ENCODE measurements at places on chromosomes 11 and 22. TPM values are rescaled to one million over a fixed set of nuclear protein-coding genes. Genes with fewer than 3 reads are reported as not detected.

GRCh38 chr22:47161631-47162030, 399.2 kb downstream of the TBC1D22A start:
- DNase-seq = no peak
- no peak overlapping the region for H3K27ac ChIP-seq
- no peaks in the 10 kb centered on the region for H3K4me1 ChIP-seq
- H3K4me3 ChIP-seq = no peak overlapping the region
- H3K27me3 ChIP-seq = no peaks in the 10 kb centered on the region

GRCh38 chr11:75548595-75549272, 13.3 kb upstream of the SERPINH1 start:
- no peak overlapping the region for H3K27ac ChIP-seq
- no peaks in the 10 kb centered on the region for H3K36me3 ChIP-seq
- H3K27me3 ChIP-seq = peaks cover 11% of the 10 kb centered on the region
- H3K4me1 ChIP-seq = peaks cover 8% of the 10 kb centered on the region
- no peak overlapping the region for H3K4me3 ChIP-seq

GRCh38 chr11:94018721-94019120, 2.4 kb upstream of the HEPHL1 start:
- DNase-seq = no peak
- no peaks in the 10 kb centered on the region for H3K27me3 ChIP-seq
- H3K36me3 ChIP-seq = no peaks in the 10 kb centered on the region

GRCh38 chr11:7449841-7450214, 35.5 kb upstream of the OLFML1 start:
- no peaks in the 10 kb centered on the region for H3K4me1 ChIP-seq
- peaks cover 4% of the 10 kb centered on the region for H3K27me3 ChIP-seq
- no peak for DNase-seq
- no peak overlapping the region for H3K4me3 ChIP-seq
- no peaks in the 10 kb centered on the region for H3K36me3 ChIP-seq

DNA sequence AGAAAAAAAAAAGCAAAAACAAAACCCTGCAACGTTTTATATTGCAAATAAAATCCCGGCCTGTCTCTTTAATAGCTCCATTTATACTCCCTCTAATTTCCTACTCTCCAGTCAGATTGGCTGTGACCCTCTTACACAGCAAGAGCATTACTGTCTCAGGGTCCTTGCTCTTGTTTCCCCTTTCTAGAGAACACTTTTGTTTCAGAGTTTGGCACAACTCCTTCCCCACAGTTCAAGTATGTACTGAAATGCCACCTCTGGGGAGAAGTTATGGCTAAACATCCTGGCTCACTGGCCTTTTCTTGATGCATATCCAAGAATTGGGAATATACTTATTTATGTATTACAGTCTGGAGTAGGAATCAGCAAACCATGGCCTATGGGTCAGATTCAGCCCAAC, 2.6 kb downstream of the CASP12 start:
- H3K27ac ChIP-seq = no peak overlapping the region
- peaks cover 9% of the 10 kb centered on the region for H3K36me3 ChIP-seq
- DNase-seq = no peak
- H3K4me3 ChIP-seq = no peak overlapping the region

- no peaks in the 10 kb centered on the region for H3K27me3 ChIP-seq
- no peak for DNase-seq
- H3K27ac ChIP-seq = no peak overlapping the region
- H3K4me1 ChIP-seq = peaks cover 4% of the 10 kb centered on the region
- H3K4me3 ChIP-seq = no peak overlapping the region
These were observed 43.4 kb upstream of the PITPNB start for GRCh38 chr22:27962268-27963044.

GRCh38 chr11:35853971-35854370, 89.9 kb upstream of the LDLRAD3 start:
- H3K36me3 ChIP-seq = no peaks in the 10 kb centered on the region
- no peak overlapping the region for H3K4me3 ChIP-seq
- peaks cover 3% of the 10 kb centered on the region for H3K27me3 ChIP-seq
- H3K27ac ChIP-seq = no peak overlapping the region
- no peaks in the 10 kb centered on the region for H3K4me1 ChIP-seq

DNA sequence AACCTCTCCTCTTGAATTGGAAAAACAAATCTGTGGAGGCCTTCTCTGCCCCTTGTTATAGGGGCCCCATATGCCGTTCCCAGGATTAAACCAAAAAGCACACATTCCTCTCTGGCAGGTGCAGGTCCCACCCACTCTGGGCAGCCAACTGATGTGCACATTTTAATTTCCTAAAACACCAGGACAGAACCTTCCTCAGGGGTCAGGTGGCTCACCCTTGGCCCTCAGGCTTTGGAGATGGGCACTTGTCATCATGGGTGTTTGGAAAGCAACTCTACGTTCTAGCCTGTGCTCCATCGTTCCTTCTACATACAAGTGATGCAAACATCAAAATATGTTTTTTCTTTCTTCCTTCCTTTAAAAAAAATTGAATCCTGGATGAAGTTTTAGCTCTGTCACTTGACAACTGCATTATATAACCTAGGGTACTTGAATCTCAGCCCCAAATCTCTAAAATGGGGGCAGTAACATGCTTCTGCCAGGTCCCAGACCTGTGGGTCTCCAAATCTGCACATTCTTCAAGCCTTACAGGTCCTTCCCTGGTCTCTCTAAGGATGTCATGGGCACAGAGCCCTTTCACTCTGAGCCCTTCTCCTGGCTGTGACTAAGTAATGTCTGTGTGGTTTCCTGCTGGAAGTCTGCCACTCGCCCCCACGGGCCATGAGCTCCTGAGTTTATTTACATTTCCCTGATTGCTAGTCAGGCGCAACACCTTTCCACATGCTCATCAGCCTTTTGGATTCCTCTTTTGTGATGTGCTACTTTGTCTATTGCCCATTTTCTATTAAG, 43.8 kb downstream of the KCNQ1OT1 start:
- no peaks in the 10 kb centered on the region for H3K4me1 ChIP-seq
- H3K27ac ChIP-seq = no peak overlapping the region
- H3K4me3 ChIP-seq = no peak overlapping the region
- no peaks in the 10 kb centered on the region for H3K27me3 ChIP-seq

GRCh38 chr22:30094804-30095203, 14.5 kb downstream of the HORMAD2 start:
- peaks cover 38% of the 10 kb centered on the region for H3K27me3 ChIP-seq
- H3K4me1 ChIP-seq = peaks cover 2% of the 10 kb centered on the region
- H3K27ac ChIP-seq = no peak overlapping the region
- no peak for DNase-seq
- peaks cover 6% of the 10 kb centered on the region for H3K36me3 ChIP-seq

- H3K36me3 ChIP-seq = no peaks in the 10 kb centered on the region
- H3K4me1 ChIP-seq = no peaks in the 10 kb centered on the region
- no peak overlapping the region for H3K27ac ChIP-seq
- DNase-seq = no peak
- no peak overlapping the region for H3K4me3 ChIP-seq
These were observed 53.4 kb downstream of the P4HA3 start for GRCh38 chr11:74257959-74258553.

DNA sequence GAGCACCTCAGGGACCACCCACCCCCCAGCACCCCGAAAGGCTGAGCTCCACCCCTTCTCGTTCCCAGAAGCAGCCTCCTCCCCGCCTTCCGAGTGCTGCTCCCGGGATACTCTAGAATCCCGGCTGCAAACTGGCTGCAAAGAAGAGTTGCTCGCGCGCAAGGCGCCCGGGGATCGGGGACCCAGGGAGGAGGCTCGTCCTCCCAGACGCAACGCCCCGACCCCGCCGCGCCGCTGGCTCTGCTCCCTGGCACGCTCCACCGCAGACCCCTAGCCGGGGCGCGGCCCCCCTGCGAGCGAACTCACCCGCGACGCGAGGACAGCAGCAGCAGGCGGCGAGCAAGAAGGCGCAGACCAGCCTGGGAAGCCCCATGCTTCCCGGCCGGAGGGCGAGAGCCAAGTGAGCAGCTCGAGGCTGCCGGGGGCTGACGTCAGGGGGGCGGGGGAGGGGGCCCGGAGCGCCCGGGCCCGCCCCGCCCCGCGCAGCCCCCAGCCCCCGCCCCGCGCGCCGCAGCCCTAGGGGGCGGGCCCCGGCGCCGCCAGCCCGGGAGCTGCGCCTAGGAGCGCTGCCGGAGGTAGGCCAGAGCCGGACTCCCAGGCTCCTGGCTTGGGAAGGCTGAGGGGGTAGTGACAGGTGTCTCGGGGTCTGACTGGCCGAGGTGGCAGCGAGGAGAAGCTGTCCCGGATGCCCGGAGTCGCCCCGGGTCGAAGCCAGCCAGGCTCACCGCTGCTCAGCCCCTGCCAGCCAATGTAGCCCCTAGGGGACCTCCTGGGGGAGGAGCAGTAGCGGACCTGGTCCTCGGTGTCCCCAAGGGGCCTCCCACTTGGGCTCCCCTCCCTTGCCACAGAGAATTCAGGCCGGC, at the start of gene MCAM:
MCAM (minus strand) TSS at position 402 of the 863 bp plus-strand sequence; CDS start at position 373, 29 bp downstream.
- H3K27ac ChIP-seq = no peak within 1 kb of the TSS
- H3K4me3 ChIP-seq = peak within 1 kb of the TSS; percentile 49
- H3K4me1 ChIP-seq = peaks cover 31% of the 10 kb centered on the region
- no peak for DNase-seq

CDC42EP2 gene
- total RNA-seq = not detected

ASCL2 gene
- total RNA-seq = 0.15 TPM

NPAS4 gene
- not detected for total RNA-seq

SCUBE1 gene
- total RNA-seq = 3.0 TPM

ARHGAP8 gene
- 1.1 TPM for total RNA-seq

Measured in activated CD8-positive, alpha-beta memory T cell treated with anti-CD3 and anti-CD28 coated beads, Interleukin-2, amount 10 ng/mL, durations not matched to agents 7 days and 5 days (primary cell).